ENCODE measurements at places on chromosomes 3 and 15. TPM values are rescaled to one million over a fixed set of nuclear protein-coding genes. Genes with fewer than 3 reads are reported as not detected.

LRRC31 gene
- total RNA-seq = 0.67 TPM

CAMKV gene
- 2.1 TPM for total RNA-seq

AADACL2 gene
- not detected for total RNA-seq

WWTR1 gene
- total RNA-seq = 15.0 TPM

RBMS3 gene
- 3.8 TPM for total RNA-seq

CRYGS gene
- 3.9 TPM for total RNA-seq
